ENCODE measurements at places on chromosomes 6 and 20.

DNA sequence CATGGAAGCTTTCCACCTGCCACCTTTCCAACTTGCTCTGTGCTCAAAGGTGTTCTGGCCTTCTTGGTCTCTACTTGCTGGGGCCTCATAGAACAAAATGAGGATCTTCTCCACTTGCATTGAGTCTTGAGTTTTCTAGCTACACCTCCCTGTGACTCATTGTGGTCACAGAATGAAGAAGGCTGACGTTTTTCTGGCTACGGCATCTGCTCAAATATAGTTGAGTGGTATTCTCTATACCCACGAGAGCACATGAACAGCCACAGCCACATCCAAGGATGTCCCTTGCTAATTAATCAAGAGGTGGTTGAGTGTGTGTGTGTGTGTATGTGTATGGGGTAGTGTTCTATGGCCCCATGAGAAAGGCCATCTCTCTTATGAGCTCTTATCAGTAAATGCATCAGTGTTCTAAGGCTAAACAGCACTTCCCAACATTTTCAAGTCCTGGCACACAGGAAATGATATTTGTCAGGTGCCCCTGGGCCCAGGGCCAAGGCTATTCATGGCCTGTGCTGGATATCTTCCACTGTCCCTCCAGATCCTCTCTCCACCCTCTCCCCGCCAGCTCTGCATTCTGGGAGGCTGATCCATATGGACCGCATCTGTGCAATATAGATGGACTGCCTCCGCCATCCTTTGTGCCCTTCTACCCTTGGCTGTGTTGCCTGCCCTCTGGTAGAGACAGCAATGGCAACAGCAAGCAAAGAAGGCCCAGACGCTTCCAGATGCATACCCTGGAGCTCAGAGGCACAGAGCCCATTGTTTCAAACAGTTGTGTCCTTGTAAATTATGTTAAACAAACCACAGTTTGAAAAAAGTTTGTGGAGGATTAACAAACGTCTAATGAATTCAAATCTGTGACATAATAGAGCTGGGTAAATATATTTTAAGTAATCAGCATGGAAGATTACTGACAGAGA lies 150.2 kb downstream of the LRFN2 start:
- no peak for DNase-seq

- no peak for DNase-seq
Measured at GRCh38 chr20:47586649-47587294, 85.1 kb downstream of the NCOA3 start.

- peak; percentile 33 for DNase-seq
Measured at GRCh38 chr6:20918868-20919267, 384.6 kb downstream of the CDKAL1 start.

DNA sequence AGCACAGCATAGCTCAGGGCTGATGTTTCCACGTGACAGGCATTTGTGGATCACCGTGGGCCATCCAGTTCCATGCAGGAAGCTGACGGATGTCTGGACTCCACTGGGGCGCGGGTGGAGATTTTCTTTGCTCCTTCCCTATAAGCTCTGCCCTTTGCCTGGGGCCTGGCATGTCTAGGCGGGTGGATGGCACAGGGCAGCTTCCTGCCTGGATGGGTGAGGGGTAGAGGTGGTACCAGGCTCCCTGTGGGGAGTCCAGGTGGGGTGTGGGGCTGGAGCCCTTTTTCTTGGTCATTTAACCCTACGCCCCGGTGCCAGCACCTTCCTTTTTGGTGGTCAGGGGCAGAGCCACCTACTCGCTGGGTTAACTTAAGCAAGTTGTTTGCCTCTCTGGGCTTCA lies 10.4 kb downstream of the FAM110A start:
- DNase-seq: no peak

DNA sequence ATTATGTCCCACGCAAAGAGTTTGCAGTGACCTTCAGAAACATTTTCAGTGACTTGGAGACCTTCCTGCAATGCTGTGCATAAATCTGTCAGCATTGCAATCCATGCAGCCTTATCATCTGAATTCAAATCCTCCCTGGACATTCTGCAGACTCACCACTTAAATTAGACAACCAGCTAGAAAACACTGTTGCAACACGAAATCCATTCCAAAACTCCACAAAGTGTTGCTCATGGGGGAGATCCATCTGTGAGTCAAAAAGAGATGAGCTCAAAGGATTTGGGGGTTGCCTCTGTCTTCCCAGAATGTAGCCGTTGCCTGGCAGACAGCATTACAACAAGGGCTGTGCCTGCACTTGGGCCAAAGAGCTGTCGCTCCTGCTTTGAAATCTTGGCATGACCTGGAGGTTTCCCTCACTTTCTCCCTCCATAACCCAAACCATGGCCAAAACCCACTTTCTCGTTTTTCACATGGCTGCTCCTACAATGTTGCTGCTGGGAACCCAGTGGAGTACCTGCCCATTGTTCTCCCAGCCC lies 163.5 kb upstream of the CDYL start:
- peak; percentile 98 for DNase-seq

GRCh38 chr6:15284743-15285142 lies 38.9 kb downstream of the JARID2 start:
- no peak for DNase-seq

DNA sequence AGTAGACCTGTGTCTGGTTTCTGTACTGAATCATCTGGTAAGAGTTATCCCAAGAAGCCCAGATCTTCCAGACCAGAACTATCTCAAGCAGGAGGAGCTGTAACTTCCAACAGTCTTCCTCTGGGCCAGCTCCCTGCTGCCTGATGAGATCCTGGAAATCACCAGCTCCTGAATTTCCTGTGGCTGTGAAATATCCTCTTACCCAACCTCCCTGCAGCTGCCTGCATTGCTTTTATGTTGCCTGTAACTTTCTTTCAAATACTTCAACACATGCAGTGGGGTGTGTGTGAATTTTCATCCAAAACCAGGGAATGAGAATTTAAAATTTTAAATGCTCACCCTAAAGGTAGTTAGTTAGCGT lies 160.5 kb upstream of the LAMP5 start:
- DNase-seq: peak; percentile 16

Data from amniotic epithelial cell (primary cell).